Putamen (tissue), 1 donor: ENCODE measurements at places on chromosomes 6 and 20.
A peak's percentile ranks its signal among the peaks of the same experiment; 100 is the strongest.

GRCh38 chr20:57479196-57479595 lies 45.7 kb downstream of the CTCFL start:
- no peak for DNase-seq

- no peak for DNase-seq
Observed at GRCh38 chr6:138956244-138956924, 31.7 kb downstream of the REPS1 start.

DNA sequence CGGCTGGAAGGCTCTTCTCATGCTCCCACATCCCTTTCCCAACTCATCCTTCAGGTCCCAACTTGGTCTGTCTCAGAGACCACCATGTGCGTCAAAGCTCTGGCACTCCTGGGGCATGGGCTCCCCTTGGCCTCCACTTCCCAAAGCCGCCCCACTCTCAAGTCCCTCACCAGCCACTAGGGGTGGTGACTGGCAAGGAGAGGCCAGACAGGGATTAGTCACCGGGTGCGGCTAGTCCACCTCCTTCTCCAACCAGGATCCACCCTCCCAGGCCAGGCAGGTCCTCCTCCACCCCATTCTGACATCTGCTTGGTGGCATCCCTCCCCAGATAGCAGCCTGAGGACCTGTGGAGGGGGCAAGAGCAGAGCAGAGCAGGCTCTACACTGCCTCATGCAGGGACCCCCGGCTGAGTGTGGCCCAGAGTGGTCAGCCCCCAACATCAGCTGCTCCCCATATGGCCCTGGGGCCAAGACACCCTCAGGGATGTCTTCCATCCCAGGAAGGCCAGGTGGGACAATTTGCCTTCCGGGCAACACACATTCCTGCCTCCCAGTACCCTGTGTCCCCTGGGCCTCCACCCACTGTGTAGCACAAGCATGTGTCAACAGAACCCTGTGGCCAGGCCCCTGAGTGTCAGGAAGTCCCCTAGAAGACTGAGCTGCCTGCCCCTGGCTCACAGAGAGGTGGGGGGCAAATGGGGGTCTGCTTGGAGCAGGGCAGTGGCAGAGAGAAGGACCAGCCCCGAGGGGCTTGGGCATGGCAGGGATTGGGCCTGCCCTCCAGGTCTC lies 29.2 kb downstream of the YTHDF1 start:
- DNase-seq, result no peak

- DNase-seq, result no peak
Observed at GRCh38 chr6:99348288-99349170, 945 bp downstream of the FAXC start.

GRCh38 chr6:126118058-126118755 lies 131.9 kb downstream of the TRMT11 start:
- no peak for DNase-seq

GRCh38 chr6:73867411-73867810 lies 171.4 kb downstream of the CD109 start:
- DNase-seq, result no peak

DNA sequence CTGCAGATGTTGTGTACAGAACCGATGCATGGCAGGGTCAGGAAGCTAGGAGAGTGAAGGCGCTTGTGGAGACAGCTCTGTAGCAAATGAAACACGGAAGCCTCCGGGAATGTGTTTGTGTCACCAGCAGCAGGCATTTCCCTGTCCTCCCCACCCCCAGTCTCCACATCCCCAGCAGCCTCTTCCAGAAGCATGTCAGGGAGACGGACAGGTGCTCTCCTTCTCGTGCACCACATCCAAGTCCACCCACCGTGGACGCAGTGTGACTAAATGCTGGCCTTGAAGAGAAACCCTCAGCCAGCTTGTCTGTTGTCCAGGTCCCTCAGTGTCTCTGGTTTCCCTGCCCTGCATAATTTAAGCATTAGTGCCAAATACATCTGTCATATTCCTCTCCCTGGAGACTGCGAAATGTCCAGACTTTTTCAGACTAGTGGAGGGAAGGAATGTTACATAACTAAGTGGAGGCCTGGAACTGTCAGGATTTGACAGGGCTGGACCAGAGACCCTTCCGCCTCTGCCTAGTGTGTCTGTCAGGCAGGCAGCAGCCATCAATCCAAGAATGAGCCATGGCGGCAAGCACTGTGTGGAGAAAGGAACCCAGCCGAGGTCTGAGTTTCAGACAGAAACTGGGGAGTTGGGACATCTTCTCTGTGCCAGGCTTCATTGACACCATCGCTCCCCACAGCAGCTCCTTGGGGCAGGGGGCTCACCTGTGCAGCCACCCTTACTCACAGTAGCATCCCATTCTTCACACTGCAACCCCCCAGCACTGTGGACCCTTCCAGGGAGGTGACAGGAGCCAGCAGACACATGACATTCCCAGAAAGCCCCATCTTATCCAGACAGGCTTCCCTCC lies 26.6 kb upstream of the PI16 start:
- DNase-seq, result no peak

- DNase-seq, result no peak
Observed at GRCh38 chr6:52186075-52186474, at the start of gene IL17A. Gene IL17A, plus strand, starts transcription at chr6:52186375. Its CDS starts 57 bp downstream, at chr6:52186432.

GRCh38 chr20:42530855-42531448 lies 658.8 kb downstream of the PTPRT start:
- peak; percentile 19 for DNase-seq

DNA sequence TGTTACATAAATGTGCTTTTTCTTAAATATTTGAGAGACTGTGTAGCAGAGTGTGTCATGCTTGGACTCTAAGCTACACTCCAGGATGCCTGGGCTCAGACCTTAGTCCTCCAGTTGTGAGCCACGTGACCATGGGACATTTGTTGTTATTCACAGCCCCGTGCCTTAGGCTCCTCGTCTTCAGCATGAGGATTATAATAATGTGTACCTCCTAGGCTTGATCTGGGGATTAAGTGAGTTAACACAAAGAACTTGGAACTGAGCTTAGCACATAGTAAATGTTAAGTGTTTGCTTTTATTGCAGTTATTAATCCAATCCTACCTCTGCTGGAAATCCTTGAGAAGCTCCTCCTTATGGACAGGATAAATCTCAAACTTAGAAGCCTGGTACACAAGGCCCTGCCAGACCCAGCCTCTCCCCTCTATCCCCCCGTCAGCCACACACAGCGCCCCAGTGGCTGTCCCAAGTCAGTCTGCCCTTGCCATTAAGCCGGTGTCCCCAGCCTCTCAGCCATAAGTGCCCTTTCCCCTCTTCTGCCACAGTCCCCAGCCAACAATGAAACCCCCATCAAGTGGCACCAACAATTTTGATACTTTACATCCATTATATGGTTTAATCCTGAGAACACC lies 177.5 kb downstream of the TMEM242 start:
- no peak for DNase-seq
